Endothelial cell of umbilical vein (primary cell): ENCODE measurements at places on chromosomes 12 and 14.

GRCh38 chr14:50031602-50032313, 84.6 kb downstream of the VCPKMT start:
- DNase-seq = no peak

GRCh38 chr14:75443203-75443969, 15.6 kb downstream of the JDP2 start:
- no peak for DNase-seq

DNA sequence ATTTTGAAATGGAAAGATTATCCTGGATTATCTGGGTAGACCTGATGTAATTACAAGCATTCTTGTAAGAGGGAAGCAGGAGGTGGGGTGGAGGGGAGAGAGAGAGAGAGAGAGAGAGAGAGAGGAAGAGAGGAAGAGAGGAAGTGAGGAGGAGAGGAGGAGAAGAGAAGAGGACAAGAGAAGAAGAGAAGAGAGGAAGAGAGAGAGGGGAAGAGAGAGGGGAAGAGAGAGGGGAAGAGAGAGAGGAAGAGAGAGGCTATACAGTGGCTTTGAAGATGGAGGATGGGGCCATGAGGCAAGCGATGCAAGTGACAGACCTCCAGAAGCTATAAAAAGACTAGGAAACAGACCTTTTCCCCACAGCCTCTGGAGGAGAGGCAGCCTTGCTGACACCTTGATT, 13.7 kb upstream of the CHST11 start:
- no peak for DNase-seq

DNA sequence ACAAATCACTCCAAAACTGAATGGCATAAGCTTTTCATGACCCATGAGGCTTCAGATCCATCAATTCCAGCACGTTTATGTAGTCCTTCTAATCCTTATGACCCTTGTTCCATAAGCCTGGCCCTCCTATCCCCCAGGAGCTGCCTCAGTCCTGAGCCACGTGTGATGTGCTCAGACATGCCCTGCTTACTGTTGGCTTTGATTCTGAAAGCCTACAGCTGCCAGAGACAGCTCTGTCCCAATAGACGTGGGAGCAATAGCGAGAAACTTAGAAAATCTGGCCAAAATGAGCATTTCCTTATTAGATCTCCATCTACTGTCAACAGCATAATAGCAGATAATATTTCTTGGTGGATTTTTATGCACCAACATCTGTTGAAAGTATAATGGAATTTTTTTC, 33.2 kb downstream of the DUSP6 start:
- no peak for DNase-seq

GRCh38 chr12:115810122-115810901, 467.2 kb downstream of the MED13L start:
- DNase-seq = no peak

DNA sequence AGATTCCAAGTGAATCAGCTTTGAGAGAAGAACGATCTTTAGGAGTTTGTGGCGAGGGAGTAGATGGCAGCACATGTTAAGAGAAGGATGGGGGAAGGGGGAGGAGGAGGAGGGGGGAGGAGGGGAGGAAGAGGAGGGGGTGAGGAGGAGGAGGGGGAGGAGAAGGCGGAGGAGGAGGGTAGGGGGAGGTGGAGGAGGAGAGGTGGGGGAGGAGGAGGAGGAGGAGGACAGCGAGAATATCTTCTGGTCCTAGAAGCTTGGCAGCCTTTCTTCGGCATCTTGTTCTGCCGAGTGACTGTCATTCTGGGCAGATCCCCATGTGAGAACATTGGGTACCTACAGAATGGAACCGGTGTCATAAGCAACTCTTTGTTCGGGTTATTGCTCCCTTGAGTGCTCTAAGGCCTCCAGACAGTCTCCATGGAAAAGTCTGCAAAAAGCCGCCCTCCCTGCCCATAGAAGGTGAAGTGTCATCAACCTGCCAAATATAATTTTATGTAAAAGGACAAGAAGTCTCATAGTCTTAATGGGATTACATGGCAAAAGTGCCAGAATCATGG, 6.9 kb downstream of the RFC5 start:
- DNase-seq = no peak

DNA sequence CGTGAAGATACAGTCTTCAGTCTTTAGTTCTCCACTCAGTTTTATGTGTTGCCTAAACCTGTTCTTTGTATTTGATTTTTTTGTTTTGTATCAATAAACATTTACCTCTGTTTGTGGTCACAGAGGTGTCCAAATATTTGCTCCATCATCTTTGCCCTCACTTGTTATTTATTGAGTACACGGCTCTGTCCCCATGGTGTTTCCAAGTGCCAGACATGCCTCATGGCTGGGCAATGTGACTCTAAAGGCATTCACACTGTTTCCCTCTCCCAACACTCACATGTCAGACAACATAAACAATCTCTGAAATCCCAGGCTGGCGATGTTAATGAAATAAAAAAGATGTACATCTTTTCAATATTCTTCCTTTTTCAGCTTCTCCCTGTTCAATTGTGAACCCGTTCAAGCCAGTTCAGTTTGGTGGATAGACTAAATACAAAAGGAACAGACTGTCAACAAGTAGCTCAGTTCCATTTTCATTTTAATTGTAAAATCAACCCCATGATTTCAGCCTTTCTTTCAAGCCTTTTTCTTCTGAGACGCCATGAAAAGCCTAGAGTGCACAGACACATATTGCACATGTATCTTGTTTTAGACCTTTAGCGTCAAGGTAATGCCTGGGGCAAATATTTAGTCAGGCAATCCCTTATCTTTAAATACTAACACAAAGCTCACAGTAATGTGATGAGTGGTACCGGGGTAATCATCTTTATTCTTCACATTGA, 680.7 kb downstream of the GALC start:
- DNase-seq = no peak

DNA sequence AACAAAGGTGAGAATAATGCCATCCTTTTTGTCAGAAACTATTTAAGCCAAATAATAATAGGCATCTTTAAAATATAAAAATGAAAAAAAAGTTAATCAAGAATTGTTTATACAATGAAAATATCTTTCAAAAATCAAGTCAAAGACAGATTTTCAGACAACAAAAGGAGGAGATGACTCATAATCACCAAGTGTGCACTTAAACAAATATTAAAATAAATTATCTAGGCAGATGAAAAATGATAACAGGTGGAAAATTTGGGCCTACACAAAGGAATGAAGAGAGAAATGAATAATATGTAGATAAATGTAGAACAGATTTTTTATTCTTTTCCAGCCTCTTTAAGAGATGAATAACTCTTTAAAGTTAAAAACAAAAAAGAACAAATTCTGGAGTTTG, 250.0 kb upstream of the PLEKHG7 start:
- DNase-seq = peak; percentile 31

- no peak for DNase-seq
Observed at GRCh38 chr12:73625226-73625625, 912.4 kb upstream of the ATXN7L3B start.

GRCh38 chr12:54068418-54069070, 14.9 kb downstream of the HOXC4 start:
- no peak for DNase-seq

- peak; percentile 72 for DNase-seq
Observed at GRCh38 chr14:76953311-76953945, 75.1 kb downstream of the IRF2BPL start.

DNA sequence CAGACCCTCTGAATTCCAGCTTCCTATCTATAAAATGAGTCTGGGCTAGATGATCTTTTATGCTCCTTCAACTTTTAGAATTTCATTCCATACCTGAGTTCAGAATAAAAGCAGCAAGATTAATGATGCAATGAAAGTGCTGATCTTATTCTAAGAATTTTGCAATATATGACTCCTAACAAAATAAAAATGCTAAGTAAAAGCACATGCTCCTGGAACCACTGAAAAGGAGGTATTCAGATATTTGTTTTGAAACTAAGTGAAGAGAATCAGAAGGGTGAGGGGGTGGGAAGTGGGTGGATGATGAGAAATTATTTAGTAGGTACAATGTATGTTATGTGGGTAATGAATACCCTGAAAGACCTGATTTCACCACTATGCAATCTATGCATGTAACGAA, 216.6 kb downstream of the PTPRO start:
- DNase-seq = no peak

DNA sequence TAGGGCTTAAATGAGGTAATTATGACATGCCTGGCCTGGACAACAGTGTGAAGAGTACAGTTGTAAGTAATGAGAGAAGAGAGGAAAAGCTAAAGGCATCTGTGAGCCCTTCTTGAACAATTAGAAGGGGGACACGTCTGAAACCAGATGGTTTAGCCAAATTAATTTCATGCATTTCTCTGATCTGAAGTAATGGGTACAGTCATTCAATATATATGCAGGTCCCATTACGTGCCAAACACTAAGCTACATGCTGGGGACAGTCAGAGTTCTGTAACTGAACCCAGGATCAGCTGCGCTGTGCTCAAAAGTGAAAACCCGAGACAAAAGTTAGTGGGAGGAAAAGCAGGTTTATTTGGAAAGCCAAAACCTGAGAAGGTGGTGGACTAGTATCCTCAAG, 207.2 kb upstream of the TMTC1 start:
- DNase-seq = no peak

DNA sequence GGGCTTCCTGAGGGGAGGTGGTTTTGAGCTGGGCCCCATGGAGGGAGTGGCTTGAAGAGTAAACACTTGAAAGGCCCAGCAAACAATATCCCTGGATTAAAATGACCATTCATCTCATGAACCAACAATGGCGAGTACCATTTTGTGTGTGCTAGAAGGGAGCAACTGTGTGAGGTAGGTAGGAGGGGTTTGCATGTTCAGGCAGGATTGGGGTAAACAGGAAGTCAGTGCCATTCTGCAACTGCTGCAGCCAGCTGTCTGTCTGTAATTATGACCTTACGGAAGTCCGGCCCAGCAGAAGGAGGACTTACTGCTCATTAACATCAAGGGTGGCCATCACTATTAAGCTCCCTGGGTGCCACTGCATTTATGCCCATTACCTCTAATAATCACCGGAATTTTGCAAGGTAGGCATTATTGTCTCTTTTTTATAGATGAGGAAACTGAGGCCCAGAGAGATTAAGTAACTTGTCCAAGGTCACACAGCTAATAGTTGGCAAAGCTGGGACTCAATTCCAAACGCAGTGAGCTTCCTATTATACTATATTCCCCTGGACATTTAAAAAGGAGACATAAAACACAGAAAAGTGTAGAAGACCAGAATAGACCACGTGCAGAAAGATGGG, 16.6 kb upstream of the IFI27L2 start:
- DNase-seq = no peak

GRCh38 chr14:88729159-88729558, 63.6 kb downstream of the EML5 start:
- no peak for DNase-seq

DNA sequence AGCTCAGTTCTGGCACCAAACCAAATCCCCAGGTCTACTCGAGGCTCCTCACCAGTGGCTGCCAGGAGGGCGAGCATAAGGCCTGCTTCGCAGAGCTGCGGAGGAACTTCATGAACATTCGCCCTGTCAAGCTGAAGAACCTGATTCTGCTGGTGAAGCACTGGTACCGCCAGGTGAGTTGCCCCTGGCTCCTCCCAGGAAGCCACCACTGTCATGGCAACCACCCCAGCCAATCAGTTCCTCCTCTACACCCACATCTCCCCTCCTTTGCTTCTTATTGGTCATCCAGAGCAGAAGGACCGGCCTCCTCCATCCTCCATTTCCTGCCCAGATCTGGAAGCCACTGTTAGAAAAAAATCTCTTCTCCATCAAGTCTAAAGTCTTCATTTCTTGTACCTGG, 17.2 kb upstream of the OAS2 start:
- DNase-seq = no peak

DNA sequence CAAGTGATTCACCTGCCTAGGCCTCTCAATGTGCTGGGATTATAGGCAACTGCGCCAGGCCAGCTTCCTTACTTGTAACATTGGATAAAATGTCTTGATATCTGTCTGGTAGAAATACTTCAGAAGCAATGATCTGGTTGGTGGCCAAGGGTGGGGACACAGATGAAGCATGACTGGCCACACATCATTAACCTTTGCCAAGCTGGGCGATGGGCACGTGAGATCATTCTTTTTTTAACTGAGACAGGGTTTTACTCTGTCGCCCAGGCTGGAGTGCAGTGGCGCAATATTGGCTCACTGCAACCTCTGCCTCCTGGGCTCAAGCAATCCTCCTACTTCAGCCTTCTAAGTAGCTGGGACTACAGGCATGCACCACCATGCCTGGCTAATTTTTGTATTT, 31.1 kb downstream of the PLEKHH1 start:
- no peak for DNase-seq

DNA sequence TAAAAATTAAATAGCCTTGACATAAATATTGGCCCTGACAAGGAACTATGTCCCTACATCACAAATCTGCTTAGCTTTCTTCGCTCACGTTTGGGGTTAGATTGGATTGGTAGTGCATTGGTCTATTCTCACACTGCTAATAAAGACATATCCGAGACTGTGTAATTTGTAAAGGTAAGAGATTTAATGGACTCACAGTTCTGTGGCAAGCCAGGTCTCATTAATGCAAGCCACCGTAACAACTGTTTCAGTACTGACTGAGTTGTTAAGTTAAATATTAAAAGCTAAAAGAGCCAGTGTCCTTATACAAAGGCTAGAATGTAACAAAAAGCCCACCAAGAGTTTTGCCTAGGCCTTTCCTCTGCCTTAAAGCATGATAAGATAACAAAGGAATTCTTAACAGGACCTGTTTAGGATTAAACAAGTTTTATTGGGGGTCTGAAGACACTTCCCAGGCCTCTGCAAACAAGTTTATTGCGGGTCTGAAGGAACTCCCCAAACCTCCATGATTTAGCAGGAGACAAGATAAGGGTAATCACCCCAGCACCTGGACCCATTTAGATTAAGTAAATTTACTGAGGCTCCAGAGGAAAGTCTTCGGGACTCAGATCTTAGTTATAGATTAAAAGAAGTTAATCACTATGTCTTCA, 88.2 kb upstream of the PTGDR start:
- no peak for DNase-seq

- DNase-seq = no peak
Observed at GRCh38 chr14:70771781-70772212, 37.5 kb downstream of the MAP3K9 start.

DNA sequence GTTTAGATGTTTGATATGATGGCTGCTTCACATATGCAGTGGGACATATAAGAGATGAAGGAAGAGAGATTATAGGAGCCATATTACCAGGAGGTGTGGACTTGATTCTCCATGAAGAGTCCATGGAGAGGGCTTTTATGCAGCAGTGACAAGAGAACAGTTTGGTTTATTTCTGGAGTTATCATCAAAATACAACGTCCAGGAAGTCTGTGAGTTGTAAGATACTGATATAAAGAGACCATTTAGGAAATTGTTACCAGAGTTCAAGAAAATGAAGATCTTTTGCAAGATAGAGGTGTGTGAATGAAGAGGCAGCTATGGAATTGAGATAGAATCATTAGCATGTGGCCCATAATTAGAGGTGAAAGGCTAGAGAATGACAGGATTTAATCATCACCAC, 431.7 kb downstream of the NPAS3 start:
- no peak for DNase-seq

DNA sequence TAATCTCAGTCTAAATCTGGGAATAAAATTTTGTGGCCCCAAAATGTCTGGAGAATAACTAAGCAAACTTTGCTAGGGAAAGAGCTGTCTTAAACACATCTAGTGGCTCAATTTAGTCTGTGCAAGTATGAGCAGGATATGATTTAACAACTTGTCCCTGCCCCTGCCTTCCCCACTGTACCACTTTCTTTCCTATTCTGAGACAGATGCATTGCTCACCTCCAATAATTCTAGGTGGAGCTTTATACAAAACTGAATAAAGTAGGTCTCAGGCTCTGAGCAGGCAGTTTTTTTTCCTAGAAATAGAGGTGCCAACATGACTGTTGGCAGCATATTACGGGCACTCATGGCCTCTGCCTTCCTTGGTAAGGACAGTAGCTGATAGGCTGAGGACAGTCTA, 412.1 kb downstream of the DAD1 start:
- no peak for DNase-seq
